ENCODE measurements at places on chromosomes 4 and X. TPM values are rescaled to one million over a fixed set of nuclear protein-coding genes. Genes with fewer than 3 reads are reported as not detected.
A peak's percentile ranks its signal among the peaks of the same experiment; 100 is the strongest.

GRCh38 chr4:16262188-16262587, 35.9 kb upstream of the TAPT1 start:
- H3K4me1 ChIP-seq = no peaks in the 10 kb centered on the region
- no peak for DNase-seq
- H3K27me3 ChIP-seq = no peaks in the 10 kb centered on the region
- H3K27ac ChIP-seq = no peak overlapping the region
- no peaks in the 10 kb centered on the region for H3K36me3 ChIP-seq

The ANOS1 gene
- 3.5 TPM for total RNA-seq

The RHOXF2 gene
- not detected for total RNA-seq

- no peaks in the 10 kb centered on the region for H3K36me3 ChIP-seq
- peaks cover 23% of the 10 kb centered on the region for H3K4me1 ChIP-seq
- H3K27ac ChIP-seq = peak overlapping the region; percentile 44
- H3K4me3 ChIP-seq = no peak overlapping the region
- H3K27me3 ChIP-seq = no peaks in the 10 kb centered on the region
Observed at GRCh38 chr4:140267576-140267975, 105.9 kb upstream of the SCOC start.

- H3K36me3 ChIP-seq = no peaks in the 10 kb centered on the region
- no peak for DNase-seq
- no peak overlapping the region for H3K4me3 ChIP-seq
- H3K27ac ChIP-seq = no peak overlapping the region
- H3K27me3 ChIP-seq = no peaks in the 10 kb centered on the region
- no peaks in the 10 kb centered on the region for H3K4me1 ChIP-seq
Observed at GRCh38 chr4:33104273-33104672, 2384.1 kb downstream of the PCDH7 start.

GRCh38 chrX:119004920-119005524, 30.6 kb downstream of the LONRF3 start:
- peaks cover 11% of the 10 kb centered on the region for H3K36me3 ChIP-seq
- H3K27ac ChIP-seq = no peak overlapping the region
- DNase-seq = peak; percentile 62
- H3K27me3 ChIP-seq = no peaks in the 10 kb centered on the region

DNA sequence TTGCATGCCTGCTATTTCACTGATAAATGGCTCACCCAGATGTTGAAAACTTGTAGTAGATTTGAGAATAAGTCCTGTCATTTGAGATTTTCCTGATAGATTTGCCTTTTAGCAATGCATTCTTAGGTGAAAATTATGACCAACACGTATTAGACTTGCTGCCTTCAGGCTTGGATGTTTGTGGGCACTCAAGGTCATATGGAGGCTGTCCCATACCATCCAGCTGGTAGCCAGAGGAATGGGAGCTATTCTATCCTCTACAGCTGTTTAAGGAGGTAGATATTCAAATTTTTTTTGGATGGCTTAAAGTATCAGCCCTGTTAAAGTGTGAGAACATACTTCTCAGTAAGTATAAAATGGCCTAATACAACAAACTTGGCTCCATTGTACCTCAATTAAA, 34.7 kb downstream of the RTL3 start:
- no peaks in the 10 kb centered on the region for H3K4me1 ChIP-seq
- no peak for DNase-seq
- H3K27ac ChIP-seq = no peak overlapping the region
- no peaks in the 10 kb centered on the region for H3K36me3 ChIP-seq

GRCh38 chrX:99033226-99033901, 1376.7 kb downstream of the PCDH19 start:
- H3K4me3 ChIP-seq = no peak overlapping the region
- H3K36me3 ChIP-seq = no peaks in the 10 kb centered on the region
- DNase-seq = no peak
- no peak overlapping the region for H3K27ac ChIP-seq
- no peaks in the 10 kb centered on the region for H3K27me3 ChIP-seq

GRCh38 chr4:38512840-38513239, 151.2 kb upstream of the KLF3 start:
- no peak overlapping the region for H3K4me3 ChIP-seq
- H3K27me3 ChIP-seq = no peaks in the 10 kb centered on the region
- H3K4me1 ChIP-seq = no peaks in the 10 kb centered on the region
- no peaks in the 10 kb centered on the region for H3K36me3 ChIP-seq
- no peak overlapping the region for H3K27ac ChIP-seq

GRCh38 chrX:75181721-75182120, 25.6 kb upstream of the ABCB7 start:
- H3K27me3 ChIP-seq = no peaks in the 10 kb centered on the region
- no peaks in the 10 kb centered on the region for H3K4me1 ChIP-seq
- H3K27ac ChIP-seq = no peak overlapping the region
- H3K36me3 ChIP-seq = no peaks in the 10 kb centered on the region
- no peak overlapping the region for H3K4me3 ChIP-seq
- DNase-seq = no peak

DNA sequence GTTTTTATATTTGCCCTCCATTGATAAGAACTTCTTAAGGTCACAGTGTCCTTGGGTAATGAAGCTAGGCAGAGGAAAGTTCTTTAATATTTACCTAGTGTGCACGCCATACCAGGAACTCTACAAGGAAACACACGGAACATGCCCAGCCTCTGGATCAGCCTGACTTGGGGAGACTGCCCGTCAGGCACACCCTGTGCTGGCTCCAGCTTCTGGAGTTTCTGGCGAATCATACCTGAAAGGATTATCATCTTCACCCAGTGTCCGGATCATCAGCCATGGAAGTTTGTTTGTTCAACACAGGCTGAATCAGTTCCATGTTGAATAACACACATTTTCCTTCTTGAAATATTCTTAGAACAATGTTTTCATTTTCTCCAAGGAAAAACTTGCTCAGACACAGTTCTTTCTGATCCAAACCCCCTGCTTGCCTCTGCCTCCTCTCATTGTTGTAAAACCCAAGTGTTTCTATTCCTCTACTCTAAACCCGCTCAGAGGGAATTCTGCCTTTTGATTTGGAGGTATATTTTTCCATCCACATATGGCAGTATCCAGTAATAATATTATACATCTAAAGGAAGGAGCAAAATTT, 176.7 kb downstream of the SHROOM3 start:
- H3K4me1 ChIP-seq = peaks cover 11% of the 10 kb centered on the region
- H3K27me3 ChIP-seq = no peaks in the 10 kb centered on the region
- H3K4me3 ChIP-seq = no peak overlapping the region
- peak; percentile 50 for DNase-seq
- no peak overlapping the region for H3K27ac ChIP-seq
- H3K36me3 ChIP-seq = no peaks in the 10 kb centered on the region

The MAGEA9B gene
- not detected for total RNA-seq

DNA sequence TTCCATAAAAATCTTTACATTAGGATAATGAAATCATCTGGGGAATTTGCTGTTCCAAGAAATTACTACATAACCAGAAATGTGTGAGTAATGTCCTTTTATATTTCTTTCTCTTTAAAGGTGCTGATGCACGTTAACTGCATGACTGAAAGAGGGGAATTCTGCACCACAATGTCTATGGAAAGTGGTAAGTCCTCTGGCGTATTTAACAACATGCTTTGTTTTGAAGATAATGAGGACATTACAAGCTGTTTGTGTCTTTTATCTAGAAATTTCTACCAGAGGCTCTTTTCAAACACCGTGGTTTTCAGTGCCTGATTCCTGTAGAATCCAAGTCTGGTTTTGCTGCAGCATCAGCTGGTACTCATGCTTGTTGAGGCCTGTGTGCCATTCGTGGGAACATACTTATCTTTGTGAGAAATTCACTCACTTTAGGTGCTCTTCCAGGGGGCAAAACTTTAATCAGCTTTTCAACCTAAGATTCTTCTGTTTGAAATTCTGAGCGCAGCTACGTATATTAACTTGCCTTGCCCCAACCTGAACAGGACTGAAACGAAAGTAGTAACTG, 257.2 kb downstream of the PDHA2 start:
- H3K36me3 ChIP-seq = no peaks in the 10 kb centered on the region
- H3K27ac ChIP-seq = no peak overlapping the region
- no peak overlapping the region for H3K4me3 ChIP-seq
- no peaks in the 10 kb centered on the region for H3K27me3 ChIP-seq
- no peaks in the 10 kb centered on the region for H3K4me1 ChIP-seq
- no peak for DNase-seq

DNA sequence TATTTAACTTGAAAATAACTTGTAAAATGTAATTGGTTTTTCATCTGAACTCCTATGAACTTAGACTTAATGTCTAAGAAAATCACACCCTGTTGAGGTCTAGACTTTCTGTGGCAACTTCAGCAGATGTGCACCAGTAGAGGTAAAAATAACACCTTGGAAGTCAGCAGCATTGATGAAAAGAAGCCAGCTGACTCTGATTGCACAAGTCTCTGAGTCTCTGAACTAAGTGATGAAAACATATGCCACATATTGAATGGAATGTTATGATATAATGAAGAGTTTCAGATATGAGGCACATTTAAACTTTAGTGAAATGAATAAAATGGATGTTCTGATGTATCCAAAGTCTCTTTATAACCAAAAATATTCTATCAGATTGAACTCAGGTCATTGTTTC, 155.4 kb downstream of the GPM6A start:
- peaks cover 9% of the 10 kb centered on the region for H3K4me1 ChIP-seq
- no peak overlapping the region for H3K4me3 ChIP-seq
- no peaks in the 10 kb centered on the region for H3K36me3 ChIP-seq
- H3K27ac ChIP-seq = no peak overlapping the region
- no peaks in the 10 kb centered on the region for H3K27me3 ChIP-seq

- no peaks in the 10 kb centered on the region for H3K4me1 ChIP-seq
- no peak overlapping the region for H3K4me3 ChIP-seq
- H3K27me3 ChIP-seq = peaks cover 7% of the 10 kb centered on the region
- no peaks in the 10 kb centered on the region for H3K36me3 ChIP-seq
Observed at GRCh38 chrX:149638860-149639259, 7.3 kb upstream of the TMEM185A start.

DNA sequence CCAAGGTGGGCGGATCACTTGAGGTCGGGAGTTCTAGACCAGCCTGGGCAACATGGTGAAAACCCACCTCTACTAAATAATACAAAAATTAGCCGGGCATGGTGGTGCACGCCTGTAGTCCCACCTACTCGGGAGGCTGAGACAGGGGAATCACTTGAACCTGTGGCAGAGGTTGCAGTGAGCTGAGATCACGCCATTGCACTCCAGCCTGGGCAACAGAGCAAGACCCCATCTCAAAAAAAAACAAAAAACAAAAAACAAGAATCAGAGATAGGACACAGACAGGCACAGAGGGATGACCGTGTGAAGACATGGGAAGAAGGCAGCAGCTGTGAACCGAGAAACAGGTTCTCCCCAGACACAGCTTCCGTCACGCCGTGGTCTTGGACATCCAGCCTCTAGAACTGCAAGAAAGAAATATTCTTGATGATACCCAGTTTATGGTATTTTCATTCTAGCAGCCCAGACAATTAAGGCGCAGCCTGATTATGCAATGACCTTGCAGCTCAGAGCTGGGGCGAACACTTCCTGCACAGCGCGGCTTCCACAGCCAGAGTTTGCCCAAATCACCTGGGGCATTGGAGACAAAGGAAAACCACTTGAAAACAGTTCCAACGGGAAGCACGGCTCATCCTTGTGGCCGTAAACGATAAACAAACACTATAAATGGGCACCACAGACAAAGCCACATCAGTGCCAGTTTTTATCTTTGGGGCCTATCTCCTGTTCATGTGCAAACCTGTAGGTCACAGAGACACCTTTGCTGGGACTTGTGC, 4.2 kb upstream of the ARSD start:
- H3K27ac ChIP-seq = no peak overlapping the region
- H3K27me3 ChIP-seq = no peaks in the 10 kb centered on the region
- H3K4me3 ChIP-seq = no peak overlapping the region
- DNase-seq = peak; percentile 39

DNA sequence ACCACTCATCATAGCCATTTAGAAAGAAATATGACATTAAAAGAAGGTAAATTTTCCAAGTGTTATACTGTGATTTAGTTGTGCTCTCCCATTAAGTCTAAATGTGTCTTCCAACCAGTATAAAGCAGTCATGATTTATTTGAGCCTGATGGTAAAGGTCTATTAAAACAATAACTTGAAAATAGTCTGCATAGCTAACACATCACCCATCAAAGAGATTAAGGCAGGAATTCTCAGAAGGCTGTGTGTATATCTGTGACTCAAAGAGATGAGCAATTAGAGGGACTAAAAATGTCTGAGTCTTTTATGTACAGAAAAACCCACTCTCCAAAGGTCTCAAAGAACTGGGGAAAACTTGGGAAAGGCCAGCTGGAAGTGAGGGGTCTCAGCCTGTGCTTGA, 70.3 kb upstream of the IQCM start:
- peak; percentile 23 for DNase-seq
- H3K27me3 ChIP-seq = no peaks in the 10 kb centered on the region
- H3K4me1 ChIP-seq = no peaks in the 10 kb centered on the region
- H3K4me3 ChIP-seq = no peak overlapping the region

DNA sequence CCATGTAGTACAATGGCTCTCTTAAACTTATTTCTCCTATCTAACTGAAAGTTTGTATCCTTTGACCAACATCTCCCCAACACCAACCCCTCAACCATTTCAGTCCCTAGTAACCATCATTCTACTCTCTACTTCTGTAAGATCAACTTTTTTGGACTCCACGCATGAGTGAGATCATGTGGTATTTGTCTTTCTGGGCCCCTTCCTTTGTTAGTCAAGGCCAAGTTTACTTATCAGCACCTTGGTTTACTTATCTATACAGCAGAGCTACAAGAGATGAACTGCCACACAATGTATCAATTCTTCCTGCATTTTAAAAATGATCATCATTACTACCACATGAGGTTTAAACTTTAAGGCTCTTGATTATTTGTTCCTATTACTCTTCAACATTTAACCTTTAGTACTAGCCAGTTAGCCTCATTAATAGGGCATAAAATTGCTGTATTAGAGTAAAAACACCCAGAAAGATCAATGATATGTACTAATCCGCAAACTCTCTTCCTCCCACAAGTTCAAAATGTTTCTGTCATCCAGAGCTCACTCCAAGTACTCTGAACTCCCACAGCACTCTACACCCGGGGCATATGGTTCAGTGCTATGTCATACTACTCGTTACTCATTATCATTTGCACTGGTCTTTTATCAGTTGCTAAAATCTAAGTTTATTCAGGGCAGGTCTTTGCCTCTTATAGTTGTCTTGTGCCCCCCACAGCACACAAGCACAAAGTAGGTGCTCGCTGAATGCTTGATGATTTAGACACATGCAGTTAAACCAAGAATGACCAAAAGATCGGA, 145.7 kb upstream of the ADAMTS3 start:
- H3K36me3 ChIP-seq = no peaks in the 10 kb centered on the region
- H3K4me3 ChIP-seq = no peak overlapping the region
- H3K27me3 ChIP-seq = peaks cover 35% of the 10 kb centered on the region
- no peak for DNase-seq
- no peak overlapping the region for H3K27ac ChIP-seq

The GAB3 gene
- not detected for total RNA-seq
